ENCODE measurements at places on chromosomes 12 and 14. TPM values are rescaled to one million over a fixed set of nuclear protein-coding genes. Genes with fewer than 3 reads are reported as not detected.

The LRRC9 gene
- total RNA-seq = not detected

The LRRC43 gene
- total RNA-seq = 0.65 TPM

The SLC39A2 gene
- 0.12 TPM for total RNA-seq

The C12orf54 gene
- not detected for total RNA-seq

The EFS gene
- total RNA-seq = 28.9 TPM

The LRRIQ1 gene
- 1.1 TPM for total RNA-seq

The TOMM20L gene
- total RNA-seq = not detected

The DPPA3 gene
- total RNA-seq = not detected

The CHURC1 gene
- total RNA-seq = 44.5 TPM

The SLC17A8 gene
- total RNA-seq = not detected

The ST8SIA1 gene
- 7.1 TPM for total RNA-seq

The ART4 gene
- not detected for total RNA-seq

The LRRC10 gene
- not detected for total RNA-seq

The FBLN5 gene
- 215 TPM for total RNA-seq

The ADGRD1 gene
- 0.36 TPM for total RNA-seq

The RFLNA gene
- 5.8 TPM for total RNA-seq

The ESR2 gene
- total RNA-seq = 0.12 TPM

The CLEC4D gene
- total RNA-seq = not detected

The ASCL4 gene
- not detected for total RNA-seq

The MEG3 gene
- 262 TPM for total RNA-seq

The KRT8 gene
- 0.65 TPM for total RNA-seq

The COX8C gene
- not detected for total RNA-seq

The SLC6A15 gene
- 10.8 TPM for total RNA-seq

The RIPK3 gene
- 29.0 TPM for total RNA-seq

The KRT81 gene
- not detected for total RNA-seq

The SOAT2 gene
- 0.49 TPM for total RNA-seq

The SMCO3 gene
- total RNA-seq = not detected

The CLEC6A gene
- not detected for total RNA-seq

The NPAS3 gene
- 1.3 TPM for total RNA-seq

The MDGA2 gene
- not detected for total RNA-seq

The RERGL gene
- total RNA-seq = not detected

The LRP1-AS gene
- total RNA-seq = not detected

The VRTN gene
- total RNA-seq = not detected

The SUSD6 gene
- 19.3 TPM for total RNA-seq

The CPNE8 gene
- total RNA-seq = 13.1 TPM

The LMO3 gene
- 7.6 TPM for total RNA-seq

The SLC8A3 gene
- total RNA-seq = not detected

The BIN2 gene
- not detected for total RNA-seq

The PSEN1 gene
- total RNA-seq = 65.5 TPM

The HOXC6 gene
- not detected for total RNA-seq

The CABP1 gene
- 0.32 TPM for total RNA-seq

The RNU4-1 gene
- under 0.01 TPM for total RNA-seq

The ASCL1 gene
- total RNA-seq = not detected

The LRTM2 gene
- total RNA-seq = not detected

The FZD10 gene
- not detected for total RNA-seq

The EIF4B gene
- 1,048 TPM for total RNA-seq

The AMN gene
- total RNA-seq = 0.16 TPM

The LRRK2 gene
- 8.9 TPM for total RNA-seq

The TSPAN19 gene
- total RNA-seq = not detected

The LBHD2 gene
- total RNA-seq = not detected

The CISTR gene
- not detected for total RNA-seq

Data from hair follicle dermal papilla cell (primary cell).